IPS-NIHi11 (cell line): ENCODE measurements at places on chromosomes 3 and 15.
A peak's percentile ranks its signal among the peaks of the same experiment; 100 is the strongest.

DNA sequence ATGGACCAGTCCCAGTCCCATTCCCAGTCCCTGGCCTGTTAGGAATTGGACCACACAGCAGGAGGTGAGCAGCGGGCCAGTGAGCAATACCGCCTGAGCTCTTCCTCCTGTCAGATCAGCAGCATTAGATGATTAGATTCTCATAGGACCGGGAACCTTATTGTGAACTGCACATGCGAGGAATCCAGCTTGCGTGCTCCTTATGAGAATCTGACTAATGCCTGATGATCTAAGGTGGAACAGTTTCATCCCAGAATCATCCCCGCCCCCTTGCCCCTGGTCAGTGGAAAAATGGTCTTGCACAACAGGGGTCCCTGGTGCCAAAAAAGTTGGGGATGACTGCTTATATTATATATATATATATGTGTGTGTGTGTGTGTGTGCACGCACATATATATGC lies 63.1 kb downstream of the IFT57 start:
- no peak for DNase-seq

DNA sequence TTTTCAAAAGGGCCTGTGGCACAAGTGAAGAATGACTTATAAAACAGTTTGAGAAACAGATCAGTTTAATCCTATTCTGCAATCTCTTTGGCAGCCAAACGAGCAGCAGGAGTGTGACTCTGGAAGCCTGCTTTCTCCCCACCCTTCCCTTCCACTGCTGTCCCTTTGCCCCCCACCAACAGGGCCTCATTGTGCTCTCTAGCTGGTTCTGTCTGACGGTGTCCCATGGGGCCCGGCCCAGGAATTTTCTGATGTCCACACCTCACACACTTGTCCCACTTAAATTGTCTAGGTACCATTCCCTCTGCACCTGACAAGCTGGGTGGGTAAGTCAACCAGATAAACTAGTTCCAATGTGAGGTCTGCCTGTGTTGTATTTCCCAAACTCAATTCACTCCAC lies 16.4 kb downstream of the SLCO2A1 start:
- DNase-seq, result no peak

DNA sequence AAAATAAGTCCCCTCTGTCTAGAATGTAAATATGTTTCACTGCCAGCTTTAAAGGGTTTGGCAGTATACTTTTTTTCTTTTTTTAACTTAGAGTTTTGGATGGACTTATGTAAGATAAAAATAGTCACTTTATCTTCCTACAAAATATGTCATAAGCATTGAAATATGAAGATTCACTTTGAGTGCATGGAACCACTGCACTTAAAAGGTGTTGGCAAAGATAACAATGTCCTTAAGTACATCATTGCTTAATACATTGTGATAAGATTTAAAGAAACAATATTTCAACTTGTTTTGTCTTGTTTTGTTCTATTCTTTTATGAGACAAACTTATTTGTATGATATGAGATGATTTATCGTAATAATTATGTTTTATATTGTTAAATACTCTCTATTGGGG lies 66.3 kb upstream of the NAALADL2 start:
- DNase-seq, result no peak

DNA sequence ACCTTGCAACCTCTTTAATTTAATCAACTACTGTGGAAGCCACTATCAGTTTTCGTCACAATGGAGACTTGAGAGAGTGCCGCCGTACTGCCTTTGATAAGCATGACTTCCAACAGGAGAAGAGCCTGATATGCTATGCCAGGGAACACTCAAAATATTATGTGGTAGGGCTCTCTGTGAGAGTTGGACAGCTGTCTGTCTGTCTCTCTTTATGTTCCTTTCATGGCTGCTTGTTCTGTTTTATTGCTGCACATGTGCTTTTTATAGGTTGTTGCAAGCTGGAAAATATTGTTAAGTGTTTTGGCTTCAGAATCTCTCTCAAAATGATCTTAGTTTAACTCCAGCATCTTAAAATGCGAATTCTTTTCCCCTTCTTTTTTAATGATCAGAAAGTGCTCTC lies 249.4 kb upstream of the RARB start:
- DNase-seq, result no peak

- DNase-seq, result no peak
Observed at GRCh38 chr3:139302084-139302800, 41.6 kb upstream of the MRPS22 start.

DNA sequence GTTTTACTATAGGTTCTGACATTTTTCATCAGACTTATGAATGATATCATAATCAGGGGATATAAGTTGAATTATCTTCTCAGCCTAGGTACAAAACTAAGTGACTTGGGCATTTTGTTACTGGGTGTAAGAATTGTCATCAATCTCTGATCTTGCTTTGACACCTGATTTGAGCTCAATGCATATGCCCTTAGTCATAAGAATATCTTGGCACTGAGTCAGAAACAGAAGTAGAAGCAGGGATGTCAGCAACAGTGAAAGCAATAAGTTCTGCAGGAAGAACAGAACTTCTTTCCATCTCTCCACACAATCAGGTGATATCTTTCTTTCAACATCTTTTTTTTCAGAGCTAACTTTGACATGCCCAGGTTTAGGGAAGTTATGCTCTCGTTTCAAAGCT lies 14.6 kb downstream of the SLITRK3 start:
- no peak for DNase-seq

DNA sequence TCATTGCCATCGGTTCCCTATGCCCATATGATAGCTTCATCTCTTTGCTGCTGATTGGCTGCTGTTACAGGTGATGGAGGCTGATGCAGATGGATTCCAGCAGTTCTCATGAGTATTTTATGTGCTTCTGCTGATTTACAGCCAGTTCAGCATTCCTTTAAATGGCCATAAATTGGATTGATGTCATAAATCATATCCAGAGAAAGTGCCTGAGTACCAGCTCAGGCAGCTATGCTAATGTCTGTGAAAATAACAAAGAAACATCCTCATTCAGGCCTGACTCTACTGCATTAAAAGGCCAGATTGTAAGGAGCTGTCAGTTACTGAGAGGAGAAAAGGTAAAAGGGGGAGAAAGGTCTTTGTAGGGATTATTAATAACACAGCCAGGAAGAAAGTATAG lies 756.8 kb downstream of the IGSF11 start:
- DNase-seq, result no peak

DNA sequence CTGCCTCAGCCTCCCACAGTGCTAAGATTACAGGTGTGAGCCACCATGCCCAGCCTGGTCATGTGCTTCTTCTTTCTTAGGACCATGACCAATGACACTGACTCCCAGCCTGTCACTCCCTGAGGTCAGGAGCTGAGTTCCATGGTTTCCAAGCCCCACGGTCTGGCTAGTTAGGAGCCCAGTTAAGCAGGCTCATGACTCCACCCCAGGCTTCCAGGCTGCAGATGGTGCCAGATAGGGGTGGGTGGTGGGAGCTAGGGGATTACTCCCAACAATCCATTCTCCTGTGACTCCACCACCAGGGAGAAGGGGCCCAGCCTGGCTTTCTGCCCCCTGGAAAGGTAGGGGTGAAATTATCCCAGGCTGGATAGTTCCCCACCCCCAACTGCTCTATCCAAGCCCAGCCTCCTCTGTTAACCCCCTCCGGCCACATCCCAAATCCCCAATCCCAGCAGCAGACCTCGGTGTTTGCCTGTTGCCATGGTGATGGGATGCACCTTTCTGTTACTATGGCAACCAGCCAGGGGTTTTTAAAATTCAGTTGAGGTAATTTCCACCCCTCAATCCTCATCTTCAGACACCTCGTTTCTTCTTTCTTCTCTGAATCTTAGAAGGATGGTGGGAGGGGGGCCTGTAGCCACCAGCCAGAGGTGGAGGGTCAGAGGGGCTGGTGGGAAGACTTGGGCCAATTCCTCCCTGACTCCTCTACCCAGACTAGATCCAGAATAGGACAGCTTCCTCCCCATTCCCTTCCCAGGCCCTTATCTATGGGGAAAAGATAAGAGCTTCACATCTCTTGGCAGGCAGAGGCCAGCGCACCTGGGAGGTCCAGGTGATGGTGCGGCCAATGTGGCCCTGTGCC lies 22.5 kb upstream of the SEMA3F start:
- DNase-seq, result peak; percentile 64

GRCh38 chr15:101424984-101425383 lies 64.5 kb downstream of the PCSK6 start:
- DNase-seq, result no peak

- DNase-seq, result no peak
Observed at GRCh38 chr3:108190346-108190745, 31.9 kb downstream of the IFT57 start.

DNA sequence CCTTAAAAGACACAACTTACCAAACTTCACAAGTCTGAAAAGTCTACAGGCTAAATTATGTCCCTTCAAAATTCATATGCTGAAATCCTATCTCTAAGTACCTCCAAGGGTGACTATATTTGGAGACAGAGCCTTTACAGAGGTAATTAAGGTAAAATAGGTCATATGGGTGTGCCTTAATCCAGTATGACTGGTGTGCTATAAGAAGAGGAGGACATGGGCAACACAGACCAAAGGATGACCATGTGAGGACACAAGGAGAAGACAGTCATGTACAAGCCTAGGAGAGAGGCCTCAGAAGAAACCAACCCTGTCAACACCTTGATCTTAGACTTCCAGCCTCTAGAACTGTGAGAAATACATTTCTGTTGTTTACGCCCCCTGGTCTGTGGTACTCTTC lies 32.2 kb downstream of the TXNRD3 start:
- no peak for DNase-seq

- DNase-seq, result no peak
Observed at GRCh38 chr15:100909565-100909964, 9.6 kb upstream of the LRRK1 start.

- DNase-seq, result peak; percentile 92
Observed at GRCh38 chr3:137032465-137033120, 74.8 kb downstream of the IL20RB start.

- DNase-seq, result no peak
Observed at GRCh38 chr3:16900779-16901440, 16.2 kb downstream of the PLCL2 start.

- DNase-seq, result no peak
Observed at GRCh38 chr3:46820852-46821251, 42.4 kb downstream of the MYL3 start.

DNA sequence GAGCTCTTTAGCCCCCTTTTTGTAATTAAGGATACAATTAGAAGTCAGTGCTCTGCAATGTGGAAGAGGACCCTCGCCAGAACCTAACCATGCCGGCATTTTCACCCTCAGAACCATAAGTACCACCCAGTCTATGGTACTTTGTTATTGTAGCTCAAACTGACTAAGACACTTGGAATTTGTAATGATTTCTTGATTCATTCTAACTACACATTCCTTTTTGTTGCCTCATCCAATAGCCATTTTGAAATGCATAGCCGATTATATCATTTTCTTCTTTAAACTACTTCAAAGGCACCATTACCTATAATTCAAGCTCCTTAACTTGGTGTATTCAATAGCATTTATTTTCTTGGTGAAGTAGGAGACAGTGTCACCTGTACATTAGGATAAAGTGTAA lies 61.4 kb downstream of the GLB1 start:
- DNase-seq, result no peak

GRCh38 chr3:129829640-129830039 lies 63.9 kb downstream of the TMCC1 start:
- peak; percentile 52 for DNase-seq

DNA sequence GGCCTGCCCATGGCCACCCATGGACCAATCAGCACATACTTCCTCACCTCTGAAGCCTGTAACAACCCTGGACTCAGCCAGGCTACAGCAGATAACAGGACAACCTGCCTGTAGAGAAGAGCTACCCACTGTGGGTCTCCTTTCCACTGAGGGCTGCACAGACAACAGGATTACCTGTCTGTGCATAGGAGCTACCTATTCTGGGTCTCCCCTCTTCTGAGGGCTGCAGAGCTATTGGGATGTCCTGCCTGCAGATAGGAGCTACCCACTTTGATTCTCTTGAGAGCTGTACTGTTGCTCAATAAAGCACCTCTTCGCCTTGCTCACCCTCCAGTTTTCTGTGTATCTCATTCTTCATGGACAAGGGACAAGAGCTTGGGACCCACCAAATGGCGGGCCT lies 23.8 kb upstream of the CHST2 start:
- DNase-seq, result no peak

DNA sequence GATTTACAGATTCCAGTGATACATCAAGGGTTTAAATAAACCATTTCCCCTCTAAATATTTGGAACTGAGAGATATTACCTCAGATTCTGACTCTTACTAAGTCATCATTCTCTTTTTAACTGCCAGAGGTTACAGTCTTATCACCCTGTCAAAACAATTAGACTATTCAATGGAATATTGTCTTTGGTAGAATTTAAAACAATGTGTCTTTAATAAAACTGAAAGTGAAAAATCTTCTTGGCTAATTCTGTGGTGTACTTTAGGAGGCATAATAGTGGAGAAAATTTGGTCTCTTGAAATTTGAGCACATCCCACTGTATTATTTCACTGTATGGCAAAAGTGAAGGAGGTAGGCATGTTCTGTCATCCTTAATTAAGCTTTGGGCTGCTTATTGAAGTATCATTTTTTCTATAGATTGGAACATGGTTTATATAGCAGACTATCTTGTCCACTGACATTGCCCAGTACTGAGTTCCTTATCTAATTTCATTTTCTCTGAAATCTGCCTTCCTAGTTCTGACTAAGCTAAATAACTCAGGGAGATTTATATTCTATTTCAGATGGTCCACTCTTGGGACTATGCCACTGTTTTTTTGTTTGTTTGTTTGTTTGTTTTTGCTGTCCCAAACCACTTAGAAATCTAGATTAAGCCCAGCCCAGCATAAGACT lies 48.0 kb upstream of the UTS2B start:
- DNase-seq, result no peak

DNA sequence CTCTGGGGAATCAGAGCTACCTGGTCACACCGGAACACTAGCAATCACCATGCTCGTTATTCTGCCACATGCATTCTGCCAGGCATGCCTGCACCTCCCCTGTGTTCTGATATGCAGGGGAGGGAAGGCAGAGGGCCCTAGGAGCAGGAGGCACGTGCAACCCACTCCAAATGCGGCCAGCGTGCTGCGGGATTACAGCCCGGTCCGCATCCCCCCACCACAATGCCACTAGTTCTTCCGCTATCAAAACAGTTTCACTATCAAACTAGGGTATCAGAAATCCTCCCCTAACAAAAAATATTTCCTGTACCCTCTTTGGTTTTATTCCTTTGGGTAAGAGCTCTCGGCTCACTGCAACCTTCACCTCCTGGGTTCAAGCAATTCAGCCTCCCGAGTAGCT lies 223.2 kb upstream of the IGF1R start:
- DNase-seq, result no peak

DNA sequence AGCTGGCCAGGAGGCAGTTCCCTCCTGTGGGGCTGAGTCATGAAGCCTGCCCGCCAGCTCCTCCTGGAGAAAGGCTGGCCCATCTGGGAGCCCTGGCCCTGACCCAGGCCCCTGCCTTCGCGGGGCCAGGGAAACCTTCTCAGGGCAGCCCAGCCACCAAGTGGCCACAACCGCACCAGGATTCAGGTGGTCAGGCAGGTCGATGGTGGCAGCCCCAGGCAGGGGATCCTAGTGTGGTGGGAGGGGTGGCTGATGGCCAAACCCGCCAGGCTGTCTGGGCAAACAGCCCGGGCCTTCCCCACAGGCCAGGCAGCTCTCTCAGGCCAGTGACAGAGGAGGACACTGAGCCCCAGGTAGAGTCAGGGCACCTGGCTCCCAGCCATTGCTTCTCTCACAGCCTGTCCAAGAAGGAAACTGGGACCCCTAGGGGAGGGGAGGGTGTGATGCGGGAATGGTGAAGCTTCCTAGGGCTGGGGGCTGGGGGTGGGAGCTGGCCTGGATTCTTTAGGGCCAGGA lies 1.2 kb downstream of the TWF2 start:
- DNase-seq, result peak; percentile 63

- no peak for DNase-seq
Observed at GRCh38 chr3:160103397-160103796, 114.8 kb downstream of the IL12A start.
